ENCODE measurements at places on chromosomes 7 and 10. TPM values are rescaled to one million over a fixed set of nuclear protein-coding genes. Genes with fewer than 3 reads are reported as not detected.

Gene IFIT1B
- not detected for total RNA-seq

Gene HMX2
- total RNA-seq, result not detected

Gene STEAP4
- total RNA-seq, result 0.48 TPM

Gene GARIN1A
- total RNA-seq, result 0.48 TPM

Gene PITX3
- total RNA-seq, result 0.30 TPM

Gene PKD2L1
- not detected for total RNA-seq

Gene TACR2
- total RNA-seq, result not detected

Gene MMD2
- not detected for total RNA-seq

Gene DDC
- total RNA-seq, result 0.32 TPM

Gene PRF1
- 67.7 TPM for total RNA-seq

GRCh38 chr10:73910764-73911552 lies at the start of gene PLAU:
Gene PLAU (plus strand): TSS chr10:73911132. CDS start chr10:73911556, 424 bp downstream.
- DNase-seq, result peak; percentile 44
- peaks cover 40% of the 10 kb centered on the region for H3K4me1 ChIP-seq
- H3K27me3 ChIP-seq, result peaks cover 7% of the 10 kb centered on the region

GRCh38 chr10:127943336-127943910 lies 36.5 kb downstream of the PTPRE start:
- peaks cover 7% of the 10 kb centered on the region for H3K27me3 ChIP-seq
- no peak overlapping the region for H3K27ac ChIP-seq
- H3K36me3 ChIP-seq, result no peaks in the 10 kb centered on the region
- H3K4me1 ChIP-seq, result peaks cover 3% of the 10 kb centered on the region
- no peak for DNase-seq

GRCh38 chr7:36538126-36538525 lies 148.5 kb downstream of the ANLN start:
- H3K4me1 ChIP-seq, result no peaks in the 10 kb centered on the region
- no peak overlapping the region for H3K27ac ChIP-seq
- H3K36me3 ChIP-seq, result peaks cover 51% of the 10 kb centered on the region
- H3K4me3 ChIP-seq, result no peak overlapping the region
- H3K27me3 ChIP-seq, result no peaks in the 10 kb centered on the region

GRCh38 chr10:103166523-103166922 lies 26.5 kb downstream of the NT5C2 start:
- H3K27ac ChIP-seq, result no peak overlapping the region
- H3K4me3 ChIP-seq, result no peak overlapping the region
- no peaks in the 10 kb centered on the region for H3K27me3 ChIP-seq
- H3K4me1 ChIP-seq, result peaks cover 3% of the 10 kb centered on the region
- no peak for DNase-seq
- peaks cover 43% of the 10 kb centered on the region for H3K36me3 ChIP-seq

- H3K4me1 ChIP-seq, result peaks cover 45% of the 10 kb centered on the region
- H3K36me3 ChIP-seq, result peaks cover 67% of the 10 kb centered on the region
- no peaks in the 10 kb centered on the region for H3K27me3 ChIP-seq
- peak overlapping the region; percentile 91 for H3K27ac ChIP-seq
- DNase-seq, result no peak
- peak overlapping the region; percentile 91 for H3K4me3 ChIP-seq
These were observed 3.3 kb downstream of the SRGN start for GRCh38 chr10:69091143-69091651.

DNA sequence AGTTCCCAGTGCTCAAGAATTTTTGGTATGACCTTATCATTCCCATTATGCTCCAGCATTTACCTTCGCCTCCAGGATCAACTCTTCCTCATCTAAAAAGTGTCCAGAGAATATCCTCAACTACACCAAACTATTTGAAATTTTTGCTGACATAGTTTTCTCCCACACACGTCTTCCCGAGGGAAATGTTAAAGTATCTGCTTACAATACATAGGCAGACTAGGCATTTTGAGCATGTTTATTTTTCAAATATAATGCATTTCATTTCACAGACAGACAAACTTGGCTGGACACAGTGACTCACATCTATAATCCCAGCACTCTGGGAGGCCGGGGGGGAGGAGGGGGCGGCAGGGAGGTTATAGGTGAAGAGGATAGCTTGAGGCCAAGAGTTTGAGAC lies 177.1 kb upstream of the TRIM24 start:
- no peak overlapping the region for H3K27ac ChIP-seq
- H3K4me1 ChIP-seq, result no peaks in the 10 kb centered on the region
- DNase-seq, result no peak
- no peaks in the 10 kb centered on the region for H3K27me3 ChIP-seq

DNA sequence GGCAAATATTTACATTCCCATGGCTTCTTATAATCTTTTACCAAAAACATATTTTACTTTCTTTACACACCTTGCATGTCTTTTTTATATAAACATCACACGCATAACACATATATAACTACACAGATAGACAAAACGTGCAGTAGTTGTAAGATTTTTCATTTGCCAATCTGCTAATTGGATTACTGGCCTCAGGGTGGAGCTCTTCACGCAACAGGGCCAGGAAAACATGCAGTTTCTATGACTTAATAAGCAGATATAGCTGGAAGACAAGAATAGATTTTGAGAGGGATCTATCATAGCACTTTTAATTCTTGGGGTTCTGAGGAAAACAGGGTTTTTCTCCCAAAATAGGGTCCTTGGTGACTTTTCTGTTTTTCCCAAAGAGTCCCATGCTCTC lies 12.7 kb downstream of the ACADSB start:
- no peaks in the 10 kb centered on the region for H3K36me3 ChIP-seq
- no peak overlapping the region for H3K27ac ChIP-seq
- H3K4me3 ChIP-seq, result no peak overlapping the region
- no peak for DNase-seq
- no peaks in the 10 kb centered on the region for H3K27me3 ChIP-seq

DNA sequence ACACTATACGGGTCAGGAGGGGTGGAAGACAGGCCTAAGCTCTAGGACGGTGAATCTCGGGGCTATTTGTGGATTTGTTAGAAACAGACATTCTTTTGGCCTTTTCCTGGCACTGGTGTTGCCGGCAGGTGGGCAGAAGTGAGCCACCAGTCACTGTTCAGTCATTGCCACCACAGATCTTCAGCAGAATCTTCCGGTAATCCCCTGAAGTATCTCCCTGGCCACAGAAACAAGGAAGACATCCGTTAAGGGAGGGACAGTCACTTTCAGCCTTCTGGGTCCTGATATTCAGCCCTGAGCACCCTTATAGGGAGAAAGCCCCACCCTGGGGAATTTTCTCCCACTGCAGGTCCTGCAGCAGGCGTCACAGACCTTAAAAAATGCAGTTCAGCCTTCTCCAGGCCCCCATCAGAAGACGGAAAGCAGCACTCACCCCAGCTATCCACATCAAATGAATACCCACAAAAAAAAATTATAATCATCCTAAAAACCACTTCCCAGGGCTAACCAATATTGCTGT lies 23.2 kb downstream of the PLAC9 start:
- peaks cover 17% of the 10 kb centered on the region for H3K4me1 ChIP-seq
- H3K36me3 ChIP-seq, result peaks cover 90% of the 10 kb centered on the region
- DNase-seq, result no peak
- no peaks in the 10 kb centered on the region for H3K27me3 ChIP-seq
- H3K27ac ChIP-seq, result peak overlapping the region; percentile 66

DNA sequence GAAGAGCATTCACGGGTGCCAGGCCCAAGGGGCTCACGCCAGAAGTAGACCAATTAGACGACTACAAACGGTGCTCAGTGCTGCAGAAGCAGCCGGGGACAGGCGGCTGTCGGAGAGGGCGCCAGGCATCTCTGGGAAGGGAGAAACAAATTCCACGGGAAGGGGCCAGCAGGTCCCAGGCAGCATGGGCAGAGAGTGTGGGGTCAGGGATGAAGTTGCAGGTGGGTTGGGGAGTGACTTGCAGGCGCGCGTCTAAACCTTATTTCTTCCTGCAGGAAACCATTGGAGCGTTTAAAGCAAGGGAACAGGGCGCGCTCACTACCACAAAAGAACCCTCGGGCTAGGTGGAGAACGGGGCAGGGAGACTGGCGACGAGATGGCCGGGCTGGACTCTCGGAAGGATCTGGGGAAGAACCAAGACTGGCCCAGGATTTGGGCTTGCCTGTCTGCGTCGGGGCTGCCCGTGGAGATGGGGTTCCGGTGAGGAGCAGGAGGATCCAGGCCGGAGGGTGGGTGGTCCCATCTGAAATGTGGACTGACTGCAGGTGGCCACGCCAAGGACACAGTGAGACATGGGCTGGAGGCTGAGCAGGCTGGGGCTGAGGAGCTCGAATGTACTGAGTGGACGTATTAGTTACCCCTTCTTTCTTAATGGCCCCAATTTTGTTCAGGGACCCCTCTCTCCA lies 116.3 kb upstream of the DIP2C start:
- H3K4me3 ChIP-seq, result no peak overlapping the region
- peaks cover 42% of the 10 kb centered on the region for H3K36me3 ChIP-seq
- no peaks in the 10 kb centered on the region for H3K27me3 ChIP-seq

GRCh38 chr7:134710854-134711624 lies 64.4 kb downstream of the BPGM start:
- DNase-seq, result peak; percentile 49
- H3K27me3 ChIP-seq, result no peaks in the 10 kb centered on the region
- peak overlapping the region; percentile 87 for H3K27ac ChIP-seq
- H3K4me1 ChIP-seq, result peaks cover 33% of the 10 kb centered on the region
- H3K36me3 ChIP-seq, result peaks cover 7% of the 10 kb centered on the region
